ENCODE measurements at places on chromosomes 1 and 21. TPM values are rescaled to one million over a fixed set of nuclear protein-coding genes. Genes with fewer than 3 reads are reported as not detected.

DNA sequence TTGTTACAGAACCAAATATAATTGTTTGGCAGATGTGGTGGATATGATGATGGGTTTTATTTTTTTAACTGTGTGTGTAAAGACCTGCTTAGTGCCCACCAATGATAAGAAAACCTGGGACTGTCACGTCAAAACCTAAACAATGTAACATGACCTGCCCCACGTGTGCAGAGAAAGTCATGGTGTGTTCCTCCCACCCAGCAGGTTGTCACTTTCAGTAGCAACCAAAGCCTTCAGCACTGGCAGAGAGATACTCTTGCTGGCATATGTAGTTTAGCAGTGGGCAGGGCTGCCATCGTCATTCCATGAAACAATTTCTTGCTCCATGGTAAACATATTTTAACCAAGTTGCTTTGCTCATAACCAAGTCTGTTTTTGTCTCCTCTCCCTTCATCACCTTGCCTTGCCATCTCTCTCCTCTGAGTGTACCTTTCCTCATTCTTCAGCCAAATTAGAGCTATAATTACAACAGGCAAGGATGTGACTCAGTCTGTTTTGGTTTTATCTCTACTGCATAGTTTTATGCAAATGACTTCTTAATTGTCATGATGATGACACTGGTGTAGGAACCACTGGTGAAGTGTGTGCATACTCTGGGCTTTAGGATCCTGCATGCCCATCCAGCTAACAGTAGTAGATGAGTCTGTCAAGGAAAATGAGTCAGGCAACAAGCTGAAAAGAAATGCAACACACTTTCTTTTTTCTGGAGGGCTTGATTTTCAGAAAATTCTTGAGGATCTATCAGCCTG is 150.3 kb downstream of the EDEM3 start:
- H3K27me3 ChIP-seq = no peaks in the 10 kb centered on the region
- H3K4me1 ChIP-seq = peaks cover 3% of the 10 kb centered on the region
- H3K36me3 ChIP-seq = no peaks in the 10 kb centered on the region
- H3K27ac ChIP-seq = no peak overlapping the region
- H3K4me3 ChIP-seq = no peak overlapping the region

Gene CCDC185
- polyA plus RNA-seq = not detected

Gene LEFTY2
- not detected for polyA plus RNA-seq

- H3K27me3 ChIP-seq = no peaks in the 10 kb centered on the region
- DNase-seq = no peak
- H3K4me3 ChIP-seq = no peak overlapping the region
- no peak overlapping the region for H3K27ac ChIP-seq
- peaks cover 23% of the 10 kb centered on the region for H3K4me1 ChIP-seq
- H3K36me3 ChIP-seq = no peaks in the 10 kb centered on the region
Observed at GRCh38 chr21:38952890-38953289, 147.2 kb downstream of the ETS2 start.

DNA sequence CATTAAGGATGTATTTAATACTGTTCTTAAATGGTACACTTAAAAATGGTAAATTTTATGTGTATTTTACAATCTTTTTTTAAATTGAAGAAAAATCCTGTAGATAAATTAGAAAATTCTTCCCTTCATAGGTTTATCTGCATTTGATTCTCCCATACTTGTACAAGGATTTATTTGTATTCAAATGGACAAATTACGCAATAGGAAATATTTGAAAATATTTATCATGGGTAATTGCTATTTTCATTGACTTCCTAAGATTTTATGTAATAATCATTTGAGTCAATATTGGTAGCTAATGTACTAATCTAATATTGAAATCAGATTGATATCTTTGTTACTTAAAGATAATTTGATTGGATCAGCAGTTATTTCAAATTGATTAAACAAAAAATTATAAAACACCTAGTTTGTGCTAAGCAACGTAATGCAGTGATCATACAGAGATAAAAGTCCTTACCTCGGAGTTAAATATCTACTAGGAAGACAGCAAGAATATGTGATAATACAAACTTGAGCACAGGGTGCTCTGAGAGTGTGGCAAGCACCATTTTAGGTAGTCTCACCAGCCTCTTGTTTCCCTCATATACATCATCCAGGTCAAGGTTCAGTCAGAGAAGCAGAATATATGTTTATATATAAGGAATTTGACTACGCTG is 11.3 kb upstream of the C1orf162 start:
- no peaks in the 10 kb centered on the region for H3K27me3 ChIP-seq
- peaks cover 22% of the 10 kb centered on the region for H3K36me3 ChIP-seq
- no peaks in the 10 kb centered on the region for H3K4me1 ChIP-seq
- H3K27ac ChIP-seq = peak overlapping the region; percentile 51
- no peak for DNase-seq
- H3K4me3 ChIP-seq = no peak overlapping the region

- DNase-seq = no peak
- no peak overlapping the region for H3K4me3 ChIP-seq
- H3K27me3 ChIP-seq = peaks cover 64% of the 10 kb centered on the region
- no peaks in the 10 kb centered on the region for H3K4me1 ChIP-seq
Observed at GRCh38 chr1:11874258-11874562, 15.5 kb upstream of the NPPB start.

- no peak overlapping the region for H3K4me3 ChIP-seq
- DNase-seq = no peak
- H3K36me3 ChIP-seq = no peaks in the 10 kb centered on the region
- H3K27me3 ChIP-seq = no peaks in the 10 kb centered on the region
- H3K4me1 ChIP-seq = no peaks in the 10 kb centered on the region
Observed at GRCh38 chr1:118927427-118928187, 60.5 kb downstream of the TBX15 start.

DNA sequence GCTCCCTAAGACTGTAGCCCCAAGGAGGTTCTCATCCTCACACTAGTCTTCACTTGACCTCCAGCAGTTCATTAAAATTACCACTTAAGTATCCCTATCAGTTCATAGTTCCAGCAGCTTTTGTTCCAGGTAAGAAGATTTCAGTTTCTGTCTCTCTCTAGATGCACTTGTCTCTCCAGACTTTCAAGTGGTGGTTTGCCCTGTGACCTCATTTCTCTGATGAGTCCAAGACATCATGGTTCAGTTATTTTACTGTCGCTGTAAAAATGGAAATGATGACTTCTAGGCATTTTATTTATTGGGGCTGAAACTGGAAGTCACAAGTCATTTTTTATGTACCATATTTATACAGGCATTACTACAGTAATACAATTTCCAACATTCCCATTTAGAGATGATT is 17.9 kb upstream of the RGS18 start:
- no peaks in the 10 kb centered on the region for H3K36me3 ChIP-seq
- peak; percentile 5 for DNase-seq
- H3K27me3 ChIP-seq = no peaks in the 10 kb centered on the region
- H3K4me1 ChIP-seq = no peaks in the 10 kb centered on the region
- no peak overlapping the region for H3K27ac ChIP-seq

GRCh38 chr1:163176797-163177196 is 25.9 kb downstream of the RGS5 start:
- H3K4me3 ChIP-seq = no peak overlapping the region
- H3K27ac ChIP-seq = no peak overlapping the region
- no peaks in the 10 kb centered on the region for H3K27me3 ChIP-seq
- DNase-seq = no peak

DNA sequence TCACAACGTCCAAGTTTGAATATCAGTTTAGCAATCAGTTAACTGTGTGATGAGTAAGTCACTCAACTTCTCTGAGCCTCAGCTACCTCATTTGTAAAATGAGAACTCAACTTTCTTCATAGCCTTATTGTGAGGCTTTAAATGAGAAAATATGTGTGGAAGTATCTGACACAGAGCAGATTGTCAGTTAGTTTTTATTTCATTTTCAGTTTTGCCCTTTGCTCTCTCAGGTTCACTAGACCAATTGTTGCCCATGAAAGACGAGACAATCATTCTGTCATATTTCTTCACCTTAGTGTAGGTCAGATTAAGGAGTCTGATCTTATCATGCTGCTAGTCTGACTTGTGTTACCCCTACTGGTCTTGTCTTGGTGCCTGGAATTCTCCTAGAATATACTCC is 232.8 kb upstream of the PTBP2 start:
- no peak for DNase-seq
- H3K36me3 ChIP-seq = no peaks in the 10 kb centered on the region
- no peak overlapping the region for H3K4me3 ChIP-seq
- H3K4me1 ChIP-seq = no peaks in the 10 kb centered on the region
- H3K27me3 ChIP-seq = no peaks in the 10 kb centered on the region
- no peak overlapping the region for H3K27ac ChIP-seq

- DNase-seq = no peak
- no peak overlapping the region for H3K27ac ChIP-seq
- H3K36me3 ChIP-seq = no peaks in the 10 kb centered on the region
- H3K27me3 ChIP-seq = no peaks in the 10 kb centered on the region
- H3K4me3 ChIP-seq = no peak overlapping the region
Observed at GRCh38 chr1:246969621-246970020, 37.9 kb upstream of the AHCTF1 start.

- no peak overlapping the region for H3K27ac ChIP-seq
- no peak overlapping the region for H3K4me3 ChIP-seq
- no peaks in the 10 kb centered on the region for H3K27me3 ChIP-seq
- H3K4me1 ChIP-seq = no peaks in the 10 kb centered on the region
- no peaks in the 10 kb centered on the region for H3K36me3 ChIP-seq
Observed at GRCh38 chr1:193524021-193524420, 337.6 kb upstream of the B3GALT2 start.

Gene UBE2U
- not detected for polyA plus RNA-seq

- H3K4me3 ChIP-seq = peak overlapping the region; percentile 35
- H3K27me3 ChIP-seq = no peaks in the 10 kb centered on the region
- H3K27ac ChIP-seq = no peak overlapping the region
Observed at GRCh38 chr1:228378090-228378872, 28.4 kb downstream of the TRIM11 start.

Gene PPM1J
- polyA plus RNA-seq = 2.8 TPM

DNA sequence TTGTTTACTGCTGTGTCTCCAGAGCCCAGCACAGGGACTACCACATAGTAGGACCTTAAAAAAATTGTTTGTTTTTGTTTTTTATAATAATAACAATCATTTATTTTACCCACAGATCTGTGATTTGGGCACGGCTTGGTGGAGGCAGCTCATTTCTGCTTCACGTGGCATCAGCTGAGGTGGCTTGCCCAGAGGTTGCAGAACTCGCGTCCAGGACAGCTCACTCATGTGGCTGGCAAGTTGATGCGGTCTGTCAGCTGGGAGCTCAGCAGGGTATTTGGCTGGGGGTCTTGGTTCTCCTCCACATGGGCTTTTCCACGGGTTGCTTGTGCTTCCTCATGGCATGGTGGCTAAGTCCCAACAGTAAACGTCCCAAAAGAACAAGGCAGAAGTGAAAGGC is 2.9 kb upstream of the SYNC start:
- no peak overlapping the region for H3K27ac ChIP-seq
- H3K27me3 ChIP-seq = no peaks in the 10 kb centered on the region
- H3K36me3 ChIP-seq = no peaks in the 10 kb centered on the region

Gene MNDA
- not detected for polyA plus RNA-seq

- peaks cover 12% of the 10 kb centered on the region for H3K27me3 ChIP-seq
- no peak for DNase-seq
- no peaks in the 10 kb centered on the region for H3K36me3 ChIP-seq
- H3K4me1 ChIP-seq = peaks cover 2% of the 10 kb centered on the region
- H3K4me3 ChIP-seq = no peak overlapping the region
- H3K27ac ChIP-seq = no peak overlapping the region
Observed at GRCh38 chr1:8844501-8845006, 27.1 kb upstream of the RERE start.

GRCh38 chr1:58345215-58346035 is 201.1 kb downstream of the OMA1 start:
- H3K4me3 ChIP-seq = no peak overlapping the region
- no peaks in the 10 kb centered on the region for H3K36me3 ChIP-seq
- H3K27me3 ChIP-seq = no peaks in the 10 kb centered on the region
- no peak for DNase-seq

Gene STUM
- not detected for polyA plus RNA-seq

GRCh38 chr1:2316451-2316961 is 74.8 kb downstream of the MORN1 start:
- no peaks in the 10 kb centered on the region for H3K36me3 ChIP-seq

GRCh38 chr1:219085988-219086387 is 87.7 kb upstream of the LYPLAL1 start:
- no peak overlapping the region for H3K27ac ChIP-seq
- no peaks in the 10 kb centered on the region for H3K27me3 ChIP-seq
- H3K4me1 ChIP-seq = peaks cover 6% of the 10 kb centered on the region
- no peaks in the 10 kb centered on the region for H3K36me3 ChIP-seq
- DNase-seq = peak; percentile 60
- no peak overlapping the region for H3K4me3 ChIP-seq

DNA sequence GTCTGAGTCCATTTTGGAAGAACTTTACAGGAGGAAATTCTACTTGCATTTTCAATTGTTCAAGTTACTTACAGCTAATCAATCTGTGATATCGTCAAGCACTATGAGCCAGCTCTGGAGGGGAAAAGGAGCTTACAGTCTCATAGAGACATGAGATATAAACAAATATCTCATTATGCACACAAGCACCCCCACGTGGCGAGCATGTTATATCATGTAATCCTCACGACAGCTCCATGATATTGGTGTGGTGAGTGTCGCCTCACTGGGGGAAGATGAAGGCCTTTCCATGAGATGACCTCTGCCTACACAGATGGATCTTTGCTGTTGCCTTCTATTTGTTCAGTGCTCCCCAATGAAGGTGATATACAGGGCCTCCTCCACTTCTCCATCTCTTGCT is 34.6 kb downstream of the TNR start:
- H3K36me3 ChIP-seq = no peaks in the 10 kb centered on the region
- no peak for DNase-seq
- H3K27ac ChIP-seq = no peak overlapping the region
- H3K27me3 ChIP-seq = no peaks in the 10 kb centered on the region
- H3K4me1 ChIP-seq = no peaks in the 10 kb centered on the region

Gene GPR157
- polyA plus RNA-seq = 1.7 TPM

Gene CDA
- polyA plus RNA-seq = 10.7 TPM

DNA sequence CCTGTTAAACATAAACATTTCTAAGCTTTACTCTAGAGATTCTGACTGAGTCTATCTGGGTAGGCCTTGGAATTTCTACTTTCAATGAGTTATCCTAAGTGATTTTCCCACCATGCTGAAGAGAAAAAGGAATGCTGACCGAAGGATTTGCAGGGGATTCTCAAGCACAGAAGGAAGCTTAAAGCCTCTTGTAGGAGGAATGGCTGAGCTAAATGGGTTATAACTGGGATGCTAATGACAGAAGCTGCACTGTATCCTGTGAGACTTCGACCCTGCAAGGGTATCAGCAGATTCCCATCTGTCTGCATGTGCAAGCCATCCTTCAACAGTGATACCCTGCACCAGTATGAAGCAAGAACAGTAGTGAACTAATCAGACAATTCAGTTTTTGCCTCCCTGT is 35.4 kb downstream of the SLC35D1 start:
- peak; percentile 15 for DNase-seq
- no peak overlapping the region for H3K4me3 ChIP-seq
- H3K27ac ChIP-seq = no peak overlapping the region
- peaks cover 15% of the 10 kb centered on the region for H3K4me1 ChIP-seq

- no peak overlapping the region for H3K27ac ChIP-seq
- H3K4me1 ChIP-seq = peaks cover 15% of the 10 kb centered on the region
- no peaks in the 10 kb centered on the region for H3K36me3 ChIP-seq
- H3K27me3 ChIP-seq = no peaks in the 10 kb centered on the region
Observed at GRCh38 chr1:26539722-26540121, 10.2 kb downstream of the RPS6KA1 start.

Gene NPPA
- polyA plus RNA-seq = not detected

Gene NUDC
- 85.7 TPM for polyA plus RNA-seq

- no peaks in the 10 kb centered on the region for H3K36me3 ChIP-seq
- DNase-seq = no peak
- H3K27ac ChIP-seq = no peak overlapping the region
- no peak overlapping the region for H3K4me3 ChIP-seq
Observed at GRCh38 chr1:170863621-170864020, 71.7 kb upstream of the MROH9 start.

Measured in IMR-90 (cell line).